DMS79 treated with DMSO at 0.1 percent for 48 hours (cell line): ENCODE measurements at places on chromosomes 3 and 15.
A peak's percentile ranks its signal among the peaks of the same experiment; 100 is the strongest.

DNA sequence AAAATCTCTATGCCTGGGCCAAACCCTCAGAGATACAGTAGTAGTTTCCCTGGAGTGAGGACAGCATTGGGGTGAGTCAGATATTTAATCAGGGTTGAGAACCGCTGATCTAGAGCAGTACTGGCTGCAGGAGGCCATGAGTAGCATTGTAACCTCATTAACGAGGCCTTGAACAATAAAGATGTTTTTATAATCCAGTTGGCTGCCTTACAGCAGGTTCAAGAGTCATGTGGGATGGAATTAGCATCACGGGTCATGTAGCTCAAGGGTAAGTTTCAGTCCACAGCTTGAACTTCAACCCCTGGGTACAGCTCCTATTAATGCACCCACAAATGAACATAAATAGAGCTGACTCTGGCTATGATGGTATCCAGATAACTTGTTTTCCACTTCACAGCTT, 5.1 kb downstream of the HPS3 start:
- no peak for DNase-seq

GRCh38 chr3:189771842-189772450, 140.8 kb downstream of the TP63 start:
- no peak for DNase-seq

GRCh38 chr15:54812383-54812782, 384.4 kb downstream of the RSL24D1 start:
- DNase-seq, result no peak

DNA sequence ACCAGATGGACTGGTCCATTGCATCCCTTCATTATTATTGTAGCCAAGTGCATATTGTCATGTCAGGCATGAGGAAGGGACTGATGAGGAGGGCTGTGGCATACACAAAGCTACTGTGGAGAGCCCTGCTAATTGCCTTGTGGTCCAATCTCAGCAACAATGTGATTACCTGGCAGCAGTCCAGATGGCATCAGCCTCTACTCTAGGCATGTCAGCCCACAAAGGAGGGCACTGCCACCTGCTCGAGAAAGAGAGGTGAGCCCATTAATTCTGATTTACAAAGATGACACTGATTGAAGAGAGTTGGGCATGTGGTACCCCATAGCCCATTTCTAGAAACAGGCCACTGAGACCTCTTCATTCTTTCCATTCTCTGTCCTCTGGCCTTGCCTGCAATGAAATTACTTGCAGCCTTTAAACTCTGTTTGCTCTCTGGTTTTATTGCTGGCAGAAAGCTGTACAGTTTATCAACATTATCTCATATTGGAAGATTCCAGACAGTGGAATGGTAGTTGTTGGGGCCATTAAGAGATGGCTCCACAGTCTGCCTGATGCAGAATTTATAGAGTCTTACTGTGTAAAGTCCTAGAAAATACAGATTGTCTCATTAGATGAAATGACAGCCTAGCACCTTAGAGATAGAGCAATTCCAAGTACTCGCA, 307.7 kb downstream of the ARPP21 start:
- peak; percentile 46 for DNase-seq

DNA sequence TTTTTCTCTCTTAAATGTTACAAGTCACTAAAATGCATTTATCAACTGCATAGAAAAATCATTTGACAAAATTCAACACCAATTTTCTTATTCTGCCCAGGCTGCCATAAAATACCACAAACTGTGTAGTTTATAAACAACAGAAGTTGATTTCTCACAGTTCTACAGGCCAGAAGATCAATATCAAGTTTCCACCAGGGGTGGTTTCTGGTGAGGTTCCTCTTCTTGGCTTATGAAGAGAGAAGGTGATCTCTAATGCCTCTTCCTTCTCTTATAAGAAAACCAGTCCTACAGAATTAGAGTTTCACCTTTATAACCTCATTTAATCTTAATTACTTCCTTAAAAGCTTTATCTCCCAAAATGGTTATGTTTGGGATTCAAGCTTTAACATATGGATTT, 10.9 kb upstream of the CD200R1L start:
- DNase-seq, result no peak

DNA sequence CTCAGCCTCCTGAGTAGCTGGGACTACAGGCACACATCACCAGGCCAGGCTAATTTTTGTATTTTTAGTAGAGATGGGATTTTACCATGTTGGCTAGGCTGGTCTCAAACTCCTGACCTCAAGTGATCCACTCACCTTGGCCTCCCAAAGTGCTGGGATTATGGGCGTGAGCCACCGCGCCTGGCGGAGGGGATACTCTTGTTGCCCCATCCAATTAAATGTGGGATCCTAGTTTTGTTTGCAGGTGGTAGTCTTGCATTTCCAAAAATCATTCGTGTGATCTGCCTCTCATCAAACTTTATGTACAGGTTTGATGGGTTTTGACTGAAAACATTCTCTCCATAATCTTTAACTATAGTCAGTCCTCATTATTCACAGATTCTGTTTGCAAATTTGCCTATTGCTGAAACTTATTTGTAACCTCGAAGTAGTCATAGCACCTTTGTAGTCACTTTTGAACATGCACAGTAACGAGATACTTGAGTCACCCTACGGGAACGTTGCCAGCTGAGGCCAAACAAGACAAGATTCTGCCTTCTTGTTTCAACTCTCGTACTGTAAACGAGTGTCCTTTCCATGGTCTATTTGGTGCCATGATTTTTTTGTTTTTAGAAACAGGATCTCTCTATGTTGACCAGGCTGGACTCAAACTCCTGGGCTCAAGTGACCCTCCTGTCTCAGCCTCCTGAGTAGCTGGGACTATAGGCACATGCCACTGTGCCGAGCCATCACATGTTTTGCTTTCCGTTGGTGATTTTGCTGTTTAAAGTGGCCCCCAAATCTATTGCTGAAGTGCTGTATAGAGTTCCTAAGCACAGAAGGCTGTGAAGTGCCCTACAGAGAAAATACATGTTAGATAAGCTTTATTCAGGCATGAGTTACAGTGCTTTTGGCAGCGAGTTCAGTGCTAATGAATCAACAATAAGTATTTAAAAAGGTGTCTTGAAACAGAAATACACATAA, 8.1 kb upstream of the MAPK6 start:
- peak; percentile 61 for DNase-seq

DNA sequence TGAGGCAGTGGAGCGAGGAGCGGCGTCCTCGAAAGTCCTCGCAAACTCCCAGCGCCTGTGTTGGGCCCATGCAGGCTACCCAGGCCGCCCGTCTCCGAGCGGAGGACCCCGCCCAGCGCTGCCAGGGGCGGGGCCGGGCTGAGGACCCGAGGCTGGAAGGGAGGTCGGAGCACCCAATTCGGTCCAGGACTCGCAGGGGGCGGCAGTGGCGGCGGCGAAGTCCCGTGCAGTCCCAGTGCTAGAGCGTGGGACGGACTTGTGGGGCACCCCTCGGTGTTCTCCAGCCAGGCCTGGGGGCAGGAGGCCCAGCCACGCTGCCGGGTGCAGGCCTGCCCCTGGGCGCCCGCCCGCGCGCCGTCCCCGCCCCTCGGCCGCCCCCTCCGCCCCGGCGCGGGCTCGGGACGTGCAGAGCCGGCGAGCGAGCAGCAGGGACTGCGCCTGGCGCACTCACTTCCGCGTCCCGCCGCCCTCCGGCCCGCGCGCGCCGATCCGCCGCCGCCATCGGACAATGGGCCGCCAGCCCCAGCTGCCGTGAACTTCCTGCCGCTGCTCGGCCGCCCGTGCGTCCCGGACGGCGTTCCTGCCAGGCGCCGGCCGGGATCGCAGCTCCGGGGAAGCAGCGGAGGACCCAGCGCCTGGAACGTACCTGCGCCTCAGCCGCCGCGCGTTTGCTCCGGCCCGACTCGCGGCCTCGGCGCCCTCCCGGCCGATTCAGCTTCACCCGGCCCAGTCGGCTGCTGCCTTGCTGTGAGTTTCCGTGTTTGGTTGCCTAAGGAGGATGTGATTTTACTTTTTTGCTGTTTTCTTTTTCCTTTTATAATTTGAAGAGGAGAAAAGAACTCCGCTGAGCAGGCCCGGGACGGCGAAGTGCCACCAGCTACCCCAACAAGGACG, 596 bp upstream of the LIMD1 start:
- DNase-seq, result peak; percentile 39

DNA sequence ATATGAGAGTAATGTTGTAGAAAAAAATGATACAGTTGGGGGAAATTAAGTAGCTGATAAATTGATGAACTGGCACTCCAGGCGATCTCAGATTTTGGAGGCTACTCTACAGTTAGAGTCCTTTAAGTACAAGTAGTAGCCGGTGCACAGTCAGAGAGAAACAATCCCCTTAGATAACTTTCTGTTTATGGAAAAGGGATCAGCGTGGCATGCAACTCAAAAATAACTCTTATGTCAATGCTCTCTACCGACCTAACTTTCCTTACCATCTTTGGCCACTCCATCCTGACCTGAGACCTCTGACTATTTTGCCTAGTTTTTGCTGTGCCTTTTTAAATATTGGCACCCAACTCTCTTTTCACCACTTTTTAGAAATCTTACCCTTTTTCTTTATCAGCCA, 299.6 kb downstream of the UNC13C start:
- DNase-seq, result no peak
